Stimulated activated CD8-positive, alpha-beta memory T cell treated with anti-CD3 and anti-CD28 coated beads, Interleukin-2, amount 100 ng/mL, for 1 hour (primary cell): ENCODE measurements at places on chromosomes 2 and 18.

GRCh38 chr2:62817348-62817747, 111.8 kb downstream of the EHBP1 start:
- no peak for DNase-seq

DNA sequence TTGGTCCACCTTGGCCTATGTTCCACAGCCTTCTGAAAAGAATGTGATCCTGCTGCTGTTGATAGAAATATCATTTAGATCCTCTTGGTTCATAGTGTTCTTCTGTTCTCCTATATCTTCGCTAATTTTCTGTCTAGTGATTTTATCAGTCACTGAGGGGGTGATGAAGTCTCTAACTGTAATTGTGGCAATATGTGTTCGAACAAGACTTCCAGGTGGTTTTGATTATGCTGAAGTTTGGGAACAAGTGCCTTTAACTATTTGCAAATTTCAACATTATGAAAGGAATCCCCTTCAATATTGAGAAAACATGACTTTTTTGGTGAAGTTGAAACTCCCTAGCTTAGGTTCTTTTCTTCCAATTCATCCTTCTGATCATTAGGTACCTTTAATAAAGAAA, 140.4 kb downstream of the MTX2 start:
- DNase-seq = no peak

GRCh38 chr18:42996824-42997223, 118.7 kb downstream of the RIT2 start:
- DNase-seq = no peak

- DNase-seq = no peak
These were observed 193.4 kb downstream of the CCDC102B start for GRCh38 chr18:68991286-68991685.

DNA sequence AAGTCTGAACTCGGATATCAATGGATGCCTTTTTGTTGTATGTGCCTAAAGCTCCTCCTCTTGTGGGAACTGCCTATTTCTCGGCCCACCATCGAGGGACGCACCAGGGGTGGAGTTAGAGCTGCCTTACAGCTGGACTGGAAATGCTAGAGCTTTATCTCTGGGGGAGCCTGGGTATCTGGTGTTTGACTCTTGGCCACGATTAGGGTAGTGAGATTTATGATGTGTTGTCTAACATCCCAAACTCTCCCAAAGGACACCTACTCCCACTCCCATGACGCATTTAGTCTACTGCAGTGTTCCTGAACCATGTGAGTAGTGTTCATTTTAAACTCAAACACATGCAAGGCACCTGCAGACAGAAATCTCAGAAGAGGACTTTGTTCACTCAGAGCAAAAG, 594.8 kb downstream of the METTL4 start:
- DNase-seq = no peak

GRCh38 chr2:28274911-28275685, 117.6 kb upstream of the FOSL2 start:
- no peak for DNase-seq

- no peak for DNase-seq
These were observed 162.9 kb upstream of the AGAP1 start for GRCh38 chr2:235330775-235331451.

DNA sequence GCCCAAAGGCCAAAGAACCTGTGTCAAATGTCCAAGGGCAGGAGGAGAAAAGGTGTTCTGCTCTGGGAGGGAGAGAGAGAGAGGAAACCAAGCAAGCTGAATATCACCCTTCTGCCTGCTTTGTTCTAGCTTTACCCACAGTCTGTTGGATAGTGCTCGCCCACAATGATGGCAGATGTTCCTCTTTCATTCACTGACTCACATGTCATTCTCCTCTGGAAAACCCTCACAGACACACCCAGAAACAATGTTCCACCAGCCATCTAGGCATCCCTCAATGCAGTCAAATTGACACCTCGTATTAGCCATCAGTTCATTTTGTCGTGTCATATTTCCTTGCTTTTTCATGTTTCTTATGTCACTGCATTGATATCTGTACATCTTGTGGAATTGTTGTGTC, 150.3 kb downstream of the UBR3 start:
- no peak for DNase-seq

GRCh38 chr18:32911660-32912284, 138.9 kb upstream of the KLHL14 start:
- DNase-seq = no peak

DNA sequence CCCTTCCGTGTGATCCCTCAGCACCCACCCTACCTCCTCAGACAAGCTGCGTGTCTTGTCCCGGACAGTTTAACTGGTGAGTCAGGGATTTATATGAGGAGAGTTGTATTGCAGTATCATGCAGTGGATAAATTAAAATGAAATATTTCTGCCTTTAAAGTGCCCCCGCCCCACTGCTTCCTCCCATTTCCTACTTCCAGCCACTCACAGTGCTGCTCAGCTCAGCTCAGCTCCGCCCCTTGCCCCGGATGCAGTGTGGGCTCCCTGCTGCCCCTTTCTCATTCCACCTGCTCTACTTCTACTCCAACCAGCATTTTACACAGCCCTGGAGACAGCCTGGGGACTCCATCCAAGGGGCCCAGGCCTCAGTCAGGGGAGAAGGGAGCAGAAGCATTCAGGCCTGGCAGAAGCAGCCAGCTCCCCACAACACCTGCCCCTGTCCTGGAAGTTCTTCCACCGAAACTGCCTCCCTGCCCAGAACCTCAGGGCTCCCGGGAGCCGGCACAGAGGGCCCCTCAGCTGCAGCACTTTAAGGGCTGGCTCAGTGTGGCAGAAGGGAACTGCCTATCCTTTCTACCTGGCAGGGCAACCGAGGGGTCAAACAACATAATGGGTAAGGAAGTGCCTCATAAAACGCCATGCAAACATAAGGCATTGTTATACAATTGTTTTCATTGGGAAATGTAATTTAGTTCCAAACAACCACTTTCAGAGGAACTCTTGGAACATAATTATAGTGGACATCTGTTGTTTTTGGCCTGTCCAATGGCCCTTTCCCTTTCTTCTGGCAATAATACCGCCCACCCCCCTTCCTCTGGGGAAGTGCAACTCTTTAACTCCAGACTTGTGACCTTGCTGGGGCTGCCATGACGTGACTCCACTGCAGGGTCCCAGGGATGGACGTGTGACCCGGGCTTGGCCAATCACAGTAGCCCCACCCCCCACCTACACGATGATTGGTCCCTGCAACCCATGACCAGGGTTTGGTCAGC, 102.3 kb downstream of the LIPG start:
- DNase-seq = no peak

GRCh38 chr2:238336151-238336550, 15.8 kb downstream of the TRAF3IP1 start:
- no peak for DNase-seq

DNA sequence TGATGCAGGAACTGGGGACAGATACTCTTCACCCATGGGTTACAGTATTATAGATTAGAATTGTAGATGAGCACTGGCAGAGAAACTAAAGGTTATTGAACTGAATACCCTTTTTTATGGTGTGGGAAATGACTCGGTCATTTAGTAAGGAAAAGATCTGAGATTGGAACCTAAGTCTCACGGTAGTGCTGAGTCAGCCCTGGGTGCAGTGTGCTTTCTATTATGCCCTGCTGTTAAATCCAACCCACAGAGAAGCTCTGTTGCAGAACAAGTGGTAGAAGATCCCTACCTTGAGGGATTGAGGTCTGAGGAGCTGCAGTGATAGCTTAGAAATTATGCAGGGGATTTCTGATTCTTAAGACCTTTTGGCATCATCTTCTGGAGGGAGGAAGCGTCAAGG, 12.7 kb downstream of the CCT7 start:
- no peak for DNase-seq

- DNase-seq = no peak
These were observed 829 bp downstream of the ACVR1C start for GRCh38 chr2:157627594-157628476.

GRCh38 chr2:239953418-239954061, 71.6 kb downstream of the NDUFA10 start:
- no peak for DNase-seq

- DNase-seq = no peak
These were observed 10.4 kb downstream of the SLC25A52 start for GRCh38 chr18:31750273-31750672.

GRCh38 chr2:120483355-120483754, 137.4 kb downstream of the INHBB start:
- no peak for DNase-seq

DNA sequence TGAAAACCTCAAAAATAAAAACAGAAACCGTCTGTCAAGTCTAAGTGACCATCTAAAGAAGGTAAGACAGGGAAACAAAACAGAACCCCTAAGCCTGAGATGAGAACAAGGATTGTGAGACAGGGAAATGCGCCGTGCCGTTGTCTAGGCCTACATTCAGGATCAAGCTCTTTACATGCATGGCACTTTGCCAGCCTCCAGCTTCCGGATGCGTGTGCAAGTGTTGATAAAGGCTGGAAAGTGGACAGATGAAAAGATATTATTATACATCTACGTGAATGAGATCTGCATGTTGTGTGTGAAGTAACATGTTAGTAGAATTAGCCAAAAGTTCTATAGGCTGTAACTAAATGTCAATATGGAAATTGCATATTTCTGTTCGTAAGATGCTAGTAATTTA, 28.6 kb upstream of the TMEM87B start:
- no peak for DNase-seq

DNA sequence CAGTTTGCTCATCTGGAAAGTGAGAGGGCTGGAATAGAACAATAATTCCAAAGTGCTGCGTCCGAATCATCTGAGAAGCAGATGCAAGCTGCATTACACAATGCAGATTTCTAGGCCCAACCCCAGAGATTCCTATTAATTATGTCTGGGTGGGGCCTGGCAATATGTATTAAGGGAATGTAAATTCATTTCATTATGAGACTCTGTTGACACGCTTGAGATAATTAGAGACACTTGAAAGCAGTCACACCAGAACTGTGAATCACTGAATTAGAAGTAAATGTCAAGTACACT, 54.7 kb upstream of the HK2 start:
- no peak for DNase-seq

DNA sequence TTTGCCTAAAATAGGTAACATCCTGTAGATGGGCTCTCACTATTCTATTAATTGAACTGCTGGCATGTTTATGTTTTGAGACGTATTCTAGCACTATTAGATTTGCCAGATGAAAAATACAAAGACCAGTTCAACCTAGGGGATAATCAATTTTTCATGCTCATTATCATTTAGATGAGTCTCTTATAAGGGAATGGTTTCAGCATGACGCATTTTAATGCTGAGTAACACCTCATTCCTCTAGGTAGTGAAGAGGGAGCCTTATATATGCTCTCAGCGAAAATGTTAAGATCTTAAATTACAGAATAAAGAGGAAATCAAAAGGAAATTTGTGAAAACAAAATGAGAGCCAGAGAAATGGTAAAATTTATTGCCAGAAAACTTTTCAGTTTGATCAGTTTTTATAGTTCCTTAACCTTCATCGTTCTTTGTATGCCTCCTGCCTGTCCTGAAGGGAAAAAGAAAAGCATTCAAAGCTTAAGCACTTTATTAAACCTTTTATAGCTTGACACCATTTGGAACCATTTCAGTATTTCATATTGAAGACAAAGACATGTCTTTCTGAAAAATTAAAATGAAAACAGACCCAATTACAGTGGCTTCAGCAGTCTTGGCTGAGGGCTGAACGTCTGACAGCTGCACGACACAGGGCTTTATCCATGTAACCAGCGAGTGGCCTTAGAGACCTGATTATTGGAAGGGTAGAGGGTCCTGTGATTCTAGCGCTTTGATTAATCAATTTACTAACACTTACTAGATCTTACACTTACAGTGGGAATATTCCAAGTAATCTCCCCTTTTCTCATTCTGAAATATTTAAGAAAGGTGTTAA, 112.8 kb downstream of the ADCYAP1 start:
- DNase-seq = no peak

- DNase-seq = no peak
These were observed 54.5 kb downstream of the SCN2A start for GRCh38 chr2:165293440-165294420.

GRCh38 chr2:2825062-2825461, 494.0 kb upstream of the MYT1L start:
- DNase-seq = no peak

DNA sequence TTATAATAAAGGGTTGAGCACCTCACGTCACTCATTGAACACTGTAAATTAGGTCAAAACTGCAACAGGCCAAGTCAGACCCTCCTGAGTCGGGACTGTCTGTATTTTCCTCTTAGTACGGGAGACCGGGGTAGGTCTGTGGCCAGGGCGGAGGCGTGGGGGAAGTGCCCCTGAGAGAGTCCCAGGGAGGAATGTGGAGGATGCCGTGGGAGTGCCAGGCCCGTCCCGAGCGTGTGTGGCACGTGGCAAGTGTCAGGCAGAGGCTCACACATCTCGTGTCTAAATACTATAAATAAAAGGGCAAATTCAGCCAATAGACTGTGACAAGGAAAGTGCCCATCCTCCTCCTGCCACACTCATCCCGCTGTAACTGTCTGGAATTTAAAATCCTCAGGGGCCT, 6.3 kb upstream of the HDAC4 start:
- no peak for DNase-seq

GRCh38 chr18:23994361-23994902, 20.1 kb upstream of the TTC39C start:
- no peak for DNase-seq

GRCh38 chr2:209425471-209426071, 1.7 kb downstream of the MAP2 start:
- DNase-seq = no peak

DNA sequence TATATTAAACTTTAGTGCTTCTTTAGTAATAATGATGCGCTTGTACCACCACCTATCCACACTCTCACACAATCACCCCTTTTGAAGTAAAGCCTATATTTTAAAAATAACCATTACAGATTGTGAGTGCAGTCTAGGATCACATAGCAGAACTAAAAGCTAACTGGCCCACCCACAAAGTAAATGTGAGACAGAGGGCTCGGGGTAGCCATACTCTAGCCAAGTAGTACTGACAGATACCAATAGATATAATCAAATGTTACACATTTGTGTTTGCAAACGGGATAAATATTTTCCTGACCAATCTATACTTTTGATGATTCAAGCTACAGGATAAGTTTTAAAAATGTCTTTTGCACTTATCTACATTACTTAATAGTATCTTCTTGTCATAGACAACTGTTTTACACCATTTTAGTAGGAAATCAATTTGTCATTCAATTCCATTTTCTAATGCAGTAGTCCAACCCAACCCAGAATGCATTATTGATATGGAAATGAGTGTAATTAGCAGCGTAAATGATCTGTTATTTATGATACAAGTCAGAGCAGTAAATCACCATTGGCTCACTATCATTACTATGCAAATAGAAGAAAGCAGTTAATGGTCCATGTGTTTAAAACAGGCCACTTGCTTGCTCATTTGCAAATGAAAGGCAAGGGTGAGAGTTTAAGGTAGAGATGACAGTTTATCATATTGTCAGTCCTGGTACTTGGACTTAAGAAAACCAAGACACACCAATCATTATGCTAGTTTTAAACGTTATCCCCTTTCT, 111.8 kb downstream of the ERBB4 start:
- DNase-seq = no peak

DNA sequence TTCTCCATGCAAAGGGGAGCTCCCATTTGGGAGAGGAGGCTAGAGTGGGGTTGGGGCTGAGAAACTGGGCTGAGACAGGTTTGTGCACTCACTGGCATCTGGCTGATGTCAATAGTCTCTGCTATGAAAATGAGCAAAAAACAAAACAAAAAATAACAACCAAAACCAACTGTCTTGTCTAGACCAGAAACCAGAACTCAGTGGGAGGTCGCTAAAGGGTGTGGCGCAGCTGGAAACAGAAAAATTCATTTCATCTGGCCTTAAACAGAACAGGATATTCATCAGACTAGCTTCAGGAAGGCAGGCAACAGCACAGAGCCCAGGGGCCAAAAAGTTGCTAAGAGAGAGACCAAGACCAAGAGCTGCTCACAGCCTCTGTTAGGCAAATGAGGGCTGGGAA, 126.1 kb downstream of the THNSL2 start:
- no peak for DNase-seq

- no peak for DNase-seq
These were observed 834 bp upstream of the BUB1 start for GRCh38 chr2:110678457-110679336.
